Activated CD8-positive, alpha-beta memory T cell treated with anti-CD3 and anti-CD28 coated beads, Interleukin-2, amount 10 ng/mL, durations not matched to agents 7 days and 5 days (primary cell): ENCODE measurements at places on chromosomes 7 and 10. TPM values are rescaled to one million over a fixed set of nuclear protein-coding genes. Genes with fewer than 3 reads are reported as not detected.

DNA sequence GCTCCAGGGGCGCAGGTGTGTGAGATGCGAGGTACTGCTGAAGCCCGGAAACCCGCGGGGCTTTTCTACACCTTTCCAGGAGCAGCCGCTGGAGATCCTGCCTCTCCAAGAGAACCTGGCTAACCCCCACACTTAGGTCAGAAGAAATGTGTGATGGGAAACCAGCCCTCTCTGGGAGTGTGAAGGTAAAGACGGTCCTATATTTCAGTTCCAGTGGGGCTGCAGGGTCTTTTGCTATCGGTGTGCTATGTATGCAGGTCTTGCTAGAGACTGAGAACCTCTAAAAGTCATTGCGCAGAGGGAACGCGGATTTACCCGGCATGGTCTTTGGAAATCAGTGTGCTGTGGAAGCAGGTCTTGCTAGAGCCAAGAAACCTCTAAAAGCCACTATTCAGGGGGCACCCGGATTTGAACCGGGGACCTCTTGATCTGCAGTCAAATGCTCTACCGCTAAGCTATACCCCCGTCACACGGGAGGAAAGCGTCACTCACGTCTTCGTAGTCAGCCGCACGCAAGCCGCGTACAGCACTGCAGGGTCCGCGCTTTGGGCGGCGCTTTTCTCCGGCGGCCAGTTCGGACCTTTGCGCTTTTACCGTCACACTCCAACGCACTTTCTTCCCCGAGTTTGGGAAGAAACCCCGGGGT lies 46.0 kb downstream of the ZNF777 start:
- DNase-seq: peak; percentile 49

Gene TECPR1
- 45.6 TPM for total RNA-seq

DNA sequence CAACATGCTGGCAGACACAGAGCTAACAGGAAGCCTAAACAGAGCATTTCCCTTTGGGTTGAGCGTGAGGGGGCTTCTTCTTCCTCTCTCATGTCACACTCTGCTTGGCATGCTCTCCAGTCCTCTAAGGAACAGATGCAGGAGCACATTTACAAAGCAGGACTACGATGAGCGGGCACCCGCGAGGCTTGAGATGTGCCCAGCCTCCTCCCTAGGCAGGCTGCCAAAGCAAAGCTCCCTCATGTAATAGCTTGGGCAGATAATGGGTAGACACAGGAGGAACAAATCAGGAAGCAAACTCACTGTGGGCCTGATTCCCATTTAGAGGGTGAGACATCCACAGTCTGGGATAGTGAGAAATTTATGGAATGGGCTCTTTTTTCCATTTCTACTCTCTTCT lies 519.1 kb downstream of the NRG3 start:
- no peak for DNase-seq

Gene EPHB4
- 1.3 TPM for total RNA-seq

DNA sequence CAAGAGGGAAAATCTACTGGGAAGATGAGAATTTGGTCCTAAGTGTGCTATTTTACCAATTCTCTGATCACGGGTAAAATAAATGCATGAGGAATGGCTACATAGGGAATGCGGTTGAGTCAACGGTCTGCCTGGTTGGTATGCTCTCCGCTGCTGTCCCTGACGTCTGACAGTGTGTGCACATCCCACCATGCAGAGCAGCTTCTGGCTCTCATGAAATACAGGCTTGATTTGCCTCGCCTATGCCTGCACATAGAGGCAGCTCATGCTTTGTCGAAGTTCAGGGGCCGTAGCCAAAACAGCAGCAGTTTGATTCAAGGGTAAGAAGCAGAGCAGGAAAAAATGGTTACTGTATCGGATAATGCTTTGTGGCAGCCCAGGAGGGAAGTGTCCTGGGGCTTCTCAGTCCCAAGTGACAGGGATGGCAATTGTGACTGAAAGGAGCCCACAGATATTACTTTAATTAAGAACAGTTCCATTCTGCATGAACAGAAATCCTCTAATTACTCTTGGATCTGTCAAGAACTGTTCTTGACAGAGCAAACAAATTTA lies 268.4 kb upstream of the SLC26A5 start:
- no peak for DNase-seq

GRCh38 chr7:12524794-12525386 lies 45.6 kb upstream of the SCIN start:
- DNase-seq: no peak

DNA sequence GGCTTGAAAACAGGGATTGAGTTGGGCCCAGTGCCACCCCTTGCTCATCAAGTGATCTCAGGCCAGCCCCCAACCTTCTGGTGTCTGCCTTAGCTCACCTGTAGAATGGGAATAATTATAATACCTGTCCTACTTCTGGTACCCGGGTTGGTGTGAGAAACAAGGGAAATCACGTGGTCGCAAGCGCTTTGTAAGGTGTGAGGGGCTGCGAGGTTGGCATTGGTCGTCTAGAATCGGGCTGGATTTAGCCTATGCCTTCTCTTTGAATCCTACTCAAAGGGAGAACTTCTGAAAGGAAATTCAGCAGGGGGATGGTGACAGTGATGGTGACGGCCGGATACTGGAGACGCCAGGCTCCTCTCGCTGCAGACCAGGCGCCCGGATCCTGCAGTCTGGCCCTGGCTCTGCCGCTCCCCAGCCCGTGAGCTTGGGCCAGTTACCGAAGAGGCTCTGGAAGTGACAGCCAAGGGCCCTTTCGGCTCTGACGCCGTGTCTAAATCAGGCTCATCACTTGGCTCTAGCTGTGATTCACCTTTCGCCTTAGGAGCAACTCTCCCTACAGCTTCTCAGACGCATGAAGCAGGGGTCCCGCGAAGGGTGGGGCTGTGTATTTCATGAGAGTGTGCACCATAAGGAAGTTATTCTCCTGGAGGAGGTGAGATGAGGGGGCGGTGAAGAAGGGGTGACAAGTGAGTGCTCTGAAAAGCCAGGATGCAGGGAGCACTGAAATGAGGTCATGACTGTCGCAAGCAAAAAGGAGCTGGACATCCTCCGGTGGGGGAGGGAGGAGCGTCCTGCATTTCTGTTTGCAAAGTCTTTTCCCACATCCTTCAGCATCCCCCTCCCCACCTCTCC lies 4.0 kb upstream of the CREB5 start:
- DNase-seq: no peak

DNA sequence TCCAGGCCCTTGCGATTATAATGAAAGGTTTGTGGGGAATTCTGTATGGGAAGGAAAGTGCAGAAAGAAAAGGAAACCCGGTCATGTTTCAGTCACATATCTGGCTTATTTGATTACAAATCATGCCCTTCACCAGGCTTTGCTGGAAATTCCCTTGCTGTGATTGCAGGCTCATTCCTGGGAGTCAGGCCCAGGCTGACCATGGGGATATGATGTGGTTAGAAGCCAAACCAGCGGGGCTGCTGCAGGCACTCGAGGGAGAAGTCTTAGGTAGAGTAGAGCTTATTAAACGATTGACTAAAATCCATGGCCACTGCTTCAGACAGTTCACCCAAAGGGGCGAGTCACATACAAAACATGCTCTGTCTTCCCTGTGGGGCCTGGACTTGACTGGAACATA lies 16.2 kb downstream of the PKD1L1 start:
- DNase-seq: no peak

Gene ASB10
- not detected for total RNA-seq

DNA sequence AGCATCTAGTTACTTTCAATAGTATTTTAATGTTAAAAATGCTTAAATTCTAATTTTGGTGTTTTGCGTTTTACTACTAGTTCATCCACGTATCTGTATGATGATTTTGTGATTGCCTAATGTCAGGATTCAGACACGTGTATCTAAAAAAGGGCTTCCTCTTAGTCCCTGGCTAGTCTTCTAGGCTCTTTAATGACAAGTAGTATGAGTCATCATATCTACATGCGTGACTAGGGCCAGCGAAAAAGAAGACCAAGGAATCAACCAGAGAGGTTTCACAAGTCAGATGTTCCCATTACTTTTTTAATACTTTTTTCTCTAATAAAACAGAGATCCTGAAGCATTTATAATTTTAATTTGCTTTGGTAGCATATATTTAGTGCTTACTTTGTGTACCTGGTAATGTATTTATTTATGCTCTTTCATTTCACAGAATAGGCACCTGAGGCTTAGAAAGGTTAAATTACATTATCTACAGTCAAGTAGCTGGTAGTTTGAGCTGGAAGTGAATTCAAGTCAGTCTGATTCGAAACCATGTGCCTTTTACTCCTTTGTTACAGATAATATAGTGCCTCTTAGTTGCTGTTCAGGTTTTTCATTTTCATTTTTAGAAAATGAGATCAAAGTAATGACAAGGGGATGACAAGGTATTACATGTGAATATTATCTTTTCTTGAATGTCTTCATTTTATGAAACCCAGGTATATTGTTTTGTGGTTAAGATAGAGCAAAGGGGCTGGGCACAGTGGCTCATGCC lies 140.3 kb downstream of the FOXP2 start:
- no peak for DNase-seq

- DNase-seq: no peak
Measured at GRCh38 chr10:101241840-101242707, 12.8 kb upstream of the LBX1 start.
